ENCODE measurements at places on chromosomes 7 and 10. TPM values are rescaled to one million over a fixed set of nuclear protein-coding genes. Genes with fewer than 3 reads are reported as not detected.

The KNDC1 gene
- total RNA-seq = 2.9 TPM

The HACD1 gene
- 8.9 TPM for total RNA-seq

The DENND2A gene
- 2.3 TPM for total RNA-seq

The UCMA gene
- not detected for total RNA-seq

The KIF11 gene
- total RNA-seq = 1.2 TPM

The ZNF804B gene
- 29.8 TPM for total RNA-seq

The RAMP3 gene
- total RNA-seq = 87.2 TPM

The CWF19L1 gene
- total RNA-seq = 21.1 TPM

The TMEM225B gene
- 1.1 TPM for total RNA-seq

The TDRD1 gene
- total RNA-seq = 0.22 TPM

The CALML3 gene
- total RNA-seq = not detected

The PROSER2 gene
- total RNA-seq = 11.5 TPM

The SMKR1 gene
- total RNA-seq = 1.2 TPM

The SH2B2 gene
- total RNA-seq = 14.8 TPM

The CLRN3 gene
- total RNA-seq = not detected

The ZNF862 gene
- total RNA-seq = 45.9 TPM

The POLR2J2 gene
- total RNA-seq = 10.3 TPM

The TUBB8 gene
- not detected for total RNA-seq

The DPP6 gene
- 97.7 TPM for total RNA-seq

The LRRC72 gene
- not detected for total RNA-seq
